ENCODE measurements at places on chromosomes 3 and 15.

- DNase-seq: no peak
These were observed 171.8 kb upstream of the CDIN1 start for GRCh38 chr15:36407647-36408046.

DNA sequence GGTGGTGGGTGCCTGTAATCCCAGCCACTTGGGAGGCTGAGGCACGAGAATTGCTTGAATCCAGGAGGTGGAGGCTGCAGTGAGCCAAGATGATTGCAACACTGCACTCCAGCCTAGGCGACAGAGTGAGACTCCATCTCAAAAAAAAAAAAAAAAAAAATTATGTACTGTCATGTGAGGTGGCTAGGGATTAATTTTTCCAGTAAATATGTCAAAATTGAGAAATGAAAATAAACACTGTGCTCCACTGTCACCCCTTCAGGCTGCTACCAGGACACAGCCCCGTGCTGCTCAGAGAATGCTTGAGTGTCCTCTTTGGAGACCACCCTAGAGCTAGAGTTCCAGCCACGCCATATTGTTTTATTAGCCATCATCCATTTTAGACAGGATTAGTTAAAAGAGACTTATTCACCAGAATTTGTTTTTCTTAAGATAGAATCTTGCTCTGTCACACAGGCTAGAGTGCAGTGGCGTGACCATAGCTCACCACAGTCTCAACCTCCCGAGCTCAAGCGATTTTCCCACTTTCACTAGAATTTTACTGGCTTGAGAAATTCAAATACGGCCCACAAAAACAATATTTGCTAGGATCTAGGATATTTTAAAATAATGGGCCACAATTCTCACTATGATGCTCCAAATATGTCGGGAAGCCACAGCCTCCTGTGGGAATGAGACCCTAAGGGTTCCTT is 642 bp downstream of the CD80 start:
- no peak for DNase-seq

DNA sequence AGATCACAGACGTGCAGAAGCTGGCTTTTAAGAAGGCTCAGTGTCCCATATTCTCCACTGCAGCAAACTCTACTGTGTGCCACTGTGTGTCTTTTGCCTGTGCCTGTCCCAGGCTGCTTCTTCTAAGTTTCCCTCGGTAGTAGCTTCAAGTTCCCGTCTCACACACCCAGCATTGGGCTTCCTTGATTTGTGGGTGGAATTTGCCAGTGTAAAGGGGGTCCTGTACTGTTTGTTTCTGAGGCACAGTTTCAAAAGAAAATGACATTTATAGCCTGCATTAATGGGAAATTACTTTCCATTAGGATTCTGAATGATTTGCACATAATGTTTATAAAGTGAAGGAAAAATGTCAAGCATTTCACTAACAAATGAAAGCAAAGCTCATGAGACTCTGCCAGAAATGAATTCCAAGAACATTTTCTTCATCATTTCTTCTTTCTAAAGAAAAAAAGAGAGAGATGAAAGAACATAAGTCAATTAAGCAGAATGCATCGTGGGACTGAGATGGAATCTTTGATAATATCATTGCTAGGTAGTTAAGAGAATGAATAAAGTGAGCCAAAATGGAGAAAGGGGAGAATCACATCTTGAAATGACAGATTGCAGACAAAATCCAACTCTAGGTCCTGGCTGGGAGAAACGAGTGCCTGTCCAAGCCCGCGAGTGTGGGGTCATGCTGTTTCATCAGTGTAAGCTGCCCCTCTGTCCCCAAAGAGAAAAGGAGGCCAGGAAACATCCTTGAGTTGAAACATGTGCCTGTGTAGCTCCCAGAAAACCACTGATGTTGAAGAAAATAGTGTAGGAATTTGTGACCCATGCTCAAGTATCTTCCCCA is 48.6 kb upstream of the ADAMTSL3 start:
- no peak for DNase-seq

- DNase-seq: no peak
These were observed 63.3 kb downstream of the UBE3A start for GRCh38 chr15:25375557-25375956.

DNA sequence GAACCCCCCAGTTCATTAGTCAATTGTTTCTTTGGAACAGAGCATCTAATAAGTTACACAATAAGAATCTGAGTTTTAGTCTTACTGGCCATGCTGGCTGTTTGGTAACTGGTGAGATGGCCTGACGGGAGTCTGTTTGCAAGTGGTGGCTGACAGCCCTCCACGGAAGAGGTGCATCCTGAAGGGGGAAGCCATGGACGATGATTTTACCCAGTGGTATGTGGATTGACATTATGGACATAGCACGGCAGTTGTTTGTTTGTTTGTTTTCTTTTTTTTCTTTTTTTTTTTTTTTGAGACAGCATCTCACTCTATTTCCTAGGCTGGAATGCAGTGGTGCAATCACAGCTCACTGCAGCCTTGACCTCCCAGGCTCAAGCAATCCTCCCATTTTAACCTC is 156.0 kb downstream of the RPLP1 start:
- no peak for DNase-seq

- DNase-seq: no peak
These were observed 432.7 kb upstream of the ARHGEF26 start for GRCh38 chr3:153688301-153689120.

DNA sequence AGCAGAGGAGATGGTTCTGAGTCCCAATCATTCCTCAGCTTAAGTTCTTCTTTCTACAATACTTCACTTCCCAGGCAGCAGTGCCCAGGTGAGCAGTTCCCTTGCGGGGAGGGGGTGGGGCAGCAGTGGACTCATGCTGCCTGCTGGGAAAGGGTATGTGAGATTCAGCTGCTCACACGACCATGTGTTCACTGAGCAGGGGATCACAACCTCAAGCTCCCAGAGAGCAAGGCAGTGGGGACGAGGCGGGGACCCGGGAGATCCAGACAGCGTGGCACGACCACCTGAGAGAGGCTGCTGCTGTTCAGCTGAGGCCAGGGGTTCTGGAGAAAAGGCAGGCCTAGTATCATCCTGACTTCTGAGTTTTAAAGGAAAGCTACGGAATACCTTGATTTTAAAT is 166.6 kb downstream of the XXYLT1 start:
- DNase-seq: no peak

DNA sequence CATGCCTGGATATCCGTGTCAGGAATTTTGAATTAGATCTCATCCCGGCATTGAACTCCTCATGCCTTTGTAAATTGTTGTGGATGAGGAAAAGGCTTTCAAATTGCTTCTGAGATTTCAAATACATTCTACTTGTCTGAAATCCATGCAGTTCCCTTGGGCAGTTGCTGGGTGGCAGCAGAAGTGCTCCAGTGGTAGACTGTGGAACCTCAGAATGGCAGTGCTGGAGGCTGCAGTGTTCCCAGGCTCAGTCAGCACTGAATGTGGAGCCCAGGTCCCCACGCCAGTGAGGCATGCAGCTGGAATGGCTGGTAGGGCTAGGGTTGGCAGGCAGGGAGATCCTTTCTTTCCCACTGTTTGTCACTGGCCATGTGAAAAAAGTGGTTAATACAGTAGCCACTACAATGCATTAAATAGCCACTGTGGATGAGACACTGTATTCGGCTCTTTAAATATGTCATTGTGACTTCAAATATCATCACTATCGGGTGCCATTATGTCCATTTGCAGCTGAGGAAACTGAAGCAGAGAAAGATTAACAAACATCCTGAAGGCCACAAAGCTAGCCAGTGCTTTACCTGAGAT is 98.6 kb downstream of the TPRG1 start:
- DNase-seq: no peak

- DNase-seq: no peak
These were observed 9.8 kb downstream of the SRPRB start for GRCh38 chr3:133815386-133815785.

DNA sequence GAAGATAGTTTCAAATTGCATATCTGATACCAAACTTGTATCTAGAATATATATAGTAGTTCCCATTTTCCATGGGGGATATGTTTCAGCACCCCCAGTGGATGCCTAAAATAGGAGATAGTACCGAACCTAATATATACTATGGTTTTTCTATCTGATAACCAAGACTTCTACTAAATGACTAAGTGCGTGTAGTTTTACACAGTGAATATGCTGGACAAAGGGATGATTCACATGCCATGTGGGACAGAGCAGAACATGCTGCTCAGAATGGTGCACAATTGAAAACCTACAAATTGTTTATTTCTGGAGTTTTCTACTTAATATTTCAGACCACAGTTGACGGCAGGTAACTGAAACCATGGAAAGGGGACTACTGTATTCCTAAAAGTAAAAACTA is 73.4 kb upstream of the TP63 start:
- DNase-seq: no peak

GRCh38 chr3:57169872-57170623 is 4.9 kb upstream of the IL17RD start:
- peak; percentile 19 for DNase-seq

DNA sequence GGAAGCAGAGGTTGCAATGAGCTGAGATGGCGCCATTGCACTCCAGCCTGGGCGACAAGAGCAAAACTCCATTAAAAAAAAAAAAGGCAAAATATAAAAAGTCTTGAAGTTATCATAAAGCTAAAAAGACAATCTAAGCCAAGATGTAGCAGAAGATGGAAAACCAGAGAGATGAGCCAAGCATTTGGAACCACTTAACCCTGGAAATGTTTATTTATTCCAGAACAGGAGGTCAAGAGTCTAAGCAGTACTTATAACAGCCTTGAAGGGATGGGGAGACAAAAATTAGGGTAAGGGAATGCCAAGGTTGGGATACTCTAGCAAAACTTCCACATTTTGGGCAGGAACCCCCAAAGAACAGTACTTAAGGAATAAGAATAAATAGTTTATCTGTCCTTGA is 30.1 kb downstream of the FAIM start:
- DNase-seq: no peak

DNA sequence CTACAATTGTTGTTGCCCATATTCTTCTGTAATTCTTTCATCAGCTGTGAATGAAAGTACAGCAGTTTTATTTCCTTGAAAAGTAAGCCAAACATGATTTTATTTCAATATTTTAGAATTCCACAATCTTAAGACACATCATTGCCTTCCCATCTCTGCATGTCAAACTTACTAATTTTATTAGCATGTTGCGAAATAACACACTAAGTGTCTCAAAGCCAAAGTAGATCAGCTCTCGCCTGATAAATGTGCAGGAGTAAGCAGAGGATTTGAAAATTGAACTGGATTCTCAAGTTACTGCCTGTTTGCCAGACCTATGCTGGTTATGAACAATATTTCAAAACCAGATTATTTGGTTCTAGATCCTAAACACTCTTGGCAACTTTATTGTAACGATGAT is 25.7 kb downstream of the TGFBR2 start:
- DNase-seq: no peak

Measured in NCI-H2107 (cell line).